ENCODE measurements at places on chromosomes 4 and X.
A peak's percentile ranks its signal among the peaks of the same experiment; 100 is the strongest.

DNA sequence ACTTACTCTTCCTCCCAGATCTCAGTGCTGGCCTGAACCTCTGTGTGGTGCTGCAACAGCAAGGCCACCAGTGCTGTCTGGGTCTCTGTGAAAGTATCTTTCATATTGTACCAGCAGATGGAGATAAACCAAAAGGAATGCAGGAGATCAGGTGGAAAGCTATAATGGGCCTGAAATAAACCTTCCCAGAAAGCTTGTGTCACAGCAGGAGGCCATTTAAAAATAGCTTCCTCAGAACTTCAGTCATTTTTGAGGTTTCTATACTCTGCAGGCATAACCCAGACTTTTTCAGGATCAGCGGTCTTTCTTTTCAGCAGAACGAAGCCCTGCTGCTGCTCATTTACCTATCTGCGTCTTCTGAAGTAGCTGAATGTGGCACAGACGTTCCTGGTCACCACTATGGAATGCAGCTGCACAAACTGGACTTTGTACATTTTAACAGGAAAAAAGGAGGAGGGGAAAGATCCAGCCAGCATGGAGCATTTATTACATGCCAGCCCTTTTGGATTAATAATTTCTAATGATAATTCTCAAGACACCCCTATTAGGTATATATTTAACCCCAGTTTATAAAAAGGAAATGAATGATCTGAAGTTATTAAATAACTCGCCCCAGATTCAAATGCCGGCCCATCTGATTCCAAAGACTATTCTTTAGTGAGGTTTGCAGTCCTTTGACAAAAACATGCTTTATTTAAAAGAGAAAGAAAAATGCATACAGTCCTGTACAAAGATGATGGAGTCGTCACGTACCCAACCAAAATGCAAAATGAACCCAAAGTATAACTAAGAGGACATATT lies 119.7 kb downstream of the NFKB1 start:
- peak; percentile 17 for DNase-seq

DNA sequence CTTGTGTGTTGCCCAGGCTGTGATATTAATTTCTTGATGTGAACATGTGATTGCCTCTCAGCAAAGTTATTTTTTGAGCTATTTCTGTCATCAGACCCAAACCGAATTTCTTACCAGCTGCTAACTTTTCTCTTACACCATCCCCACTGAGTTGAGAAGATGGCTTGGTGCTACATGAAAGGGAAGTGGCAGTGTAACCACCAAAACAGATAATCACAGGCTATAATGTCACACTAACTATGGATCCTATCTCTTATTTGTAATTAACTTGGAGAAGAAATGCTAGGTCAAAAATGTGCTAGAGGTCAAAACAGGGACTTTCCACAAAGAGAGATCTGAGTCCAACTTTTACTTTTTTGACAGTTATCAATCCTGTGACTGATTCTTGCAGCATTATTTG lies 43.8 kb downstream of the ELOVL6 start:
- DNase-seq: no peak

DNA sequence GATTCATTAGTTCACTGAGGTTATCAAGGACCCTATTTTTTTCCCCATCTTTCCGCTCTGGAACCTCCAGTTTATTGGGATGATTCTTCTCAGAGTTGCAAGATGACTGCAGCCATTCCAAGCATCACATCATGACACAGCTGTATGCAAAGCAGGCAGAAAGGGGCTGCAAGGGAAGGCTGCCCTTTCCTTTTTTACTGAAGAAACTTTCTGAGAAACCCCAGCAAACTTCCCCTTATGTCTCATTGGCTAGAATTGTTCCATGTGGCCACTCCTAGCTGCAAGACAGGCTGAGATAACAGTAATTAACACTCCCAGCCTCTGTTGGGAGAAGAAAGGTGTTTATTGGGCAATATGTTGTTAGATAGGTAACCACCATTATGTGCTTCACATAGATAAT lies 102.6 kb downstream of the SATL1 start:
- DNase-seq: no peak

- DNase-seq: no peak
Observed at GRCh38 chr4:40321574-40322275, 13.4 kb upstream of the CHRNA9 start.

- DNase-seq: no peak
Observed at GRCh38 chr4:65450899-65451298, 219.4 kb downstream of the EPHA5 start.

DNA sequence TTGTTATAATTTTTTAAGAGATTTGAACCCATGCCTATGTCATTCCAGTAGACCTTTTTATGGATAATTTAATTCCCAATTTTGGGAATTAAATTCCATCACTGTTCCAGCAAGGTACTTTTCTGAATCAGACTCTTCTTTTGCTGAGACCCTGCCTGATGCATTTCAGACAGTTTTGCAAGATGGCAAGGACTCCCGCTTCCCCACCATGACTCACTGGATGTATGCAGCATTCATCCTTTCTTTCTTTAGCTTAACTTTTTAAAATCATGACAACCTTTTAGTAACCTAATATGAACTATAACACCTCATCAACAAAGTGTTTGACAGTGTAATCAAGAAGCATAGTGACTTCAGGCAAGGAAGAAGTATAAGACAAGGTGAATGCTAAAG lies 178.1 kb upstream of the LEF1 start:
- DNase-seq: no peak

DNA sequence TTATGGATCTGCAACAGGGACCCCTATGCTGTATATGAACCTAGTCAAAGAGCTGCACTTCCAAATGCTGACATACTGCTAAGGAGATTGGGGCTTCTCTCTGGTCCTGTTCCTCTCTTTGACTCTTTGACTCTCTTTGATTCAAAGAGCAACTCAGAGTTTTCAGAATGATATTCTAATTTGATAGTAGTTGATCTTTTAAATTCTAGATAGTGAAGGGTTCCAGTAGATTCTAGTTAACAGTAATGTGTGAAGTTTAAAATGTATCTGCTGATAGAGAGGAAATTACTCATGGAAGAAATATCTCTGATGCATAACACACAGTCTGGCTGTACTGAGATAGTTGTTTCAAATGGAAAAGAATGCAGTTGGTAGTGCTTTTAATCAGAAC lies 239.1 kb downstream of the RASL11B start:
- no peak for DNase-seq

GRCh38 chrX:41688835-41689234 lies at the start of gene GPR34:
Gene GPR34, plus strand, starts transcription at chrX:41688973. Its CDS starts 6,661 bp downstream, at chrX:41695634.
- DNase-seq: no peak

GRCh38 chr4:1223841-1224809 lies 24.8 kb downstream of the CTBP1 start:
- no peak for DNase-seq

- no peak for DNase-seq
Observed at GRCh38 chr4:120591038-120591437, 331.5 kb downstream of the PRDM5 start.

- DNase-seq: no peak
Observed at GRCh38 chr4:154478547-154478946, 13.1 kb downstream of the DCHS2 start.

DNA sequence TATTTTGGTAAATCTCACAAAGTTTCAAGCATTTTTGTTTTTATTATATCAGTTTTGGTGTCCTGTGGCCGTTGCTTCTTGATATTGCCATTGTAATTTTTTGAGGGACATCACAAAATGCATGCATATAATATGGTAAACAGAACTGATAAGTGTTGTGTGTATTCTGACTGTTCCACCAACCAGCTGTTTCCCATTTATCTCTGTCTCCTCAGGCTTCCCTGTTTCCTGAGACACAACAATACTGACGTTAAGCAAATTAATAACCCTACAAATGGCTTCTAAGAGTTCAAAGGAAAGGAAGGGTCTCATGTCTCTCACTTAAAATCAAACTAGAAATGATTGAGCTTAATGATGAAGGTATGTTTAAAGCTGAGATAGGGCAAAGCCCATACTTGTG lies 40.0 kb downstream of the UGT2B10 start:
- DNase-seq: no peak

- no peak for DNase-seq
Observed at GRCh38 chr4:121336706-121337105, 44.1 kb downstream of the QRFPR start.

Data from central memory CD4-positive, alpha-beta T cell (primary cell).